ENCODE measurements at places on chromosomes 12 and 14.

GRCh38 chr12:52892207-52892852 is 12.5 kb downstream of the KRT8 start:
- DNase-seq, result no peak

DNA sequence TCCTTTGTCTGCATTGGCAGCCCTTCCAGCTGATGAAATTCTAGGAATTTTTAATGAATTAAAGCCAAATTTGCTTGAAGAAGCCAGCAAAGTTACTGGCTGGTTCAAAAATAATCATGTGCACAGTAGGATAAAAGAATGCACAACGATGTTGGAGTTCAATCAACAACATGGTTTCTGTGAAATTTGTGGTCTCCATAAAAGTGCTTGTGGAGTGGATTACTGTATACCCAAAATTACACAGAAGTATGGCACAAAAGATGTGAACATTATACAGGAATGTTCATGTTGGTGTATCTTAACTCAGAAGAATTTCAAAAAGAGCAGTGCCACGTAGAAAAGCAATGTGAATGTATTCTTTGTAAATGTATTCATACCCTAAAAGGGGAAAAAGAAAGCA is 105.0 kb upstream of the METAP2 start:
- DNase-seq, result no peak

- no peak for DNase-seq
Observed at GRCh38 chr12:49928471-49928870, 22.1 kb upstream of the AQP2 start.

DNA sequence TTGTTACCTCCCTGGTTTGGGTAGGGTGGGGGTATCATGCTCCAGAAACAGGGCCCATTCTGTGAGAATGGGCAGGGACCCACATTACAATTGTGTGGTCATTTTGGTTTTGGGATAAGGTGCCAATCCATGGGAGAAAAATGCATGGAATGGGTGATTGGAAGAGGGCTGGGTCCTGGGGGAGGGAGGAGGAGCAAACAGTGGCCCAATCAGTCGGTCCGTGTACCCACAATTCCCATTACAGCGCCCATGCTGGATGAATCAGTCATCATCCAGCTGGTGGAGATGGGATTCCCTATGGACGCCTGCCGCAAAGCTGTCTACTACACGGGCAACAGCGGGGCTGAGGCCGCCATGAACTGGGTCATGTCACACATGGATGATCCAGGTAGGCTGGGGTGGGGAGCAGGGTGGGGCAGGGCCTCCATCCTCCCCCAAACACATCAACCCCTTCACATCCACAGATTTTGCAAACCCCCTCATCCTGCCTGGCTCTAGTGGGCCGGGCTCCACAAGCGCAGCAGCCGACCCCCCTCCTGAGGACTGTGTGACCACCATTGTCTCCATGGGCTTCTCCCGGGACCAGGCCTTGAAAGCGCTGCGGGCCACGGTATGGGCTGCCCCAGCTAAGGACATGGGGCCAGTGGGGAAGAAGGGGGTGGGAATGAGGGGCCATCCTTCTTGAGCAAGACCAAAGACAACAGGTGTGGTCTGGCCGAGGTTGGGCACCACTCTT is 3.6 kb upstream of the TPI1 start:
- DNase-seq, result no peak

DNA sequence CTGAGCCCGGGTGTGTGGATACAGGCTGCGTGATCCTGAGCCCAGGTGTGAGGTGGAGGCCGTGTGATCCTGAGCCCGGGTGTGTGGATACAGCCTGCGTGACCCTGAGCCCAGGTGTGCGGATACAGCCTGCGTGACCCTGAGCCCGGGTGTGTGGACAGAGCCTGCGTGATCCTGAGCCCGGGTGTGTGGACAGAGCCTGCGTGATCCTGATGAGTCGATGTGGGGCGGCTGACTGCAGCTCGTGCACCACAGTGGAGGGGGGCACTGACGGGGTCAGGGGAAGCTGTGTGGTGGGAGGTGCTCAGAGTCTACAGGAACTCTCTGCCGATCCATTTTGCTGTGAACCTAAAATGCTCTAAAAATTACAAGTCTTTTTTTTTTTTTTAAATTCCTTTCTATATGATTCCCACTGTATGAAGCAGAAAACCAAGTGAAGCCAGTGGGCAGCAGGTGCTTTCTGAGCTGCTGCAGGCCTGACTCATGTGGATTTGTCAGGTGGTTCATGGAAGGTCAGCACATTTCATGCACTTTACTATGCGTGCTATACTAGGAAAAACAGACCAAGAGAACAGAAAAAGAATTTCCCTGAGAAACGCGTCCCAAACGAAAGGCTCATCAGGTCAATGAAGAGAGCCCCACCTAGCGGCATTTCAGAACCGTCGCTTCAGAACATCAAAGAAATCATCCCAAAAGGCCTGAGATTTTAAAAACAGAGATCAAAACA is 19.3 kb downstream of the BRF1 start:
- DNase-seq, result no peak

DNA sequence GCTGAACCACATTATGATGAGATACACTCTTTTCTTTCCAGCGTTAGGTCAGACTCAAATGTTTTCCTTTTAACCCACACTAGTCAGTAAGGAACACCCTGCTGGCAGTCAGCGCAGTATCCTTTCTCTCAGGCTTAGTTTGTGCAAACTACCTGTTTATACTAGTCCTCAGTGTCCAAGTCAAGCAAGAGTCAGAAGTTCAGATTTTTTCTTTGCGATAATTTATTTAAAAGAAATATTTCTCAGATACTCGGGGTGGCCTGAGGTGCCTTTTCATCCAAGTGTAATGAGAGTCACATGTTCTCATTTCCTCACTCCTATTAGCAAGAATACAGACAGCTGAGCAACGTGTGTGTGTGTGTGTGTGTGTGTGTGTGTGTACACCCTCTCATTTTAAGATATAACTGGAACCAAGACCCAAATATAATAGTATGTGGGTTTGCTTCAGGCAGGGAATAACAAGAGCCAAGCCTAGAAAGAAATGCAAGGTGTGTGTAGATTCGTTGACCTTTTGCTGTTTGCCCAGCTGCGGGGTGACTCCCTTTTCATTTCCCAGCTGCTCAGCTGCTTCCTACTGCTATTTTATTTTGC is 182.7 kb downstream of the KICS2 start:
- DNase-seq, result no peak

GRCh38 chr12:79250186-79250585 is 385.6 kb downstream of the SYT1 start:
- DNase-seq, result no peak

DNA sequence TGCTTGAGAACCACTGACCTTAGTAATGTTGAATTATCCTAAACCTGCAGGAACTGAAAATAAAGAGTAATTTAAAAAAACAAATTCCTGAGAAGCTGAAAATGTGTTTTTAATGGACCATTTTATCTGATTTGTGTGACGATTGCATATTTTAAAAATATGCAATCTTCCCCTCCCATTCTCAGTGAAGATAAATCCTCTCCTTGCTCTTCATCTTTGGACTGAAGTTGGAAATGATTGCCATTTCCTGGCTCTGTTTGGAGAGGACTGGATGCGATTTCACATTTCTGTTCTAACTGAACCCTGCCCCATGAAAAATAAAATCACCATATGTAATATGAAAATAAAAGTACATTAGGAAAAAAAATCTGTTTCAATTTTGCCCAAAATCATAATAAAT is 216.3 kb downstream of the SLC6A15 start:
- DNase-seq, result no peak

DNA sequence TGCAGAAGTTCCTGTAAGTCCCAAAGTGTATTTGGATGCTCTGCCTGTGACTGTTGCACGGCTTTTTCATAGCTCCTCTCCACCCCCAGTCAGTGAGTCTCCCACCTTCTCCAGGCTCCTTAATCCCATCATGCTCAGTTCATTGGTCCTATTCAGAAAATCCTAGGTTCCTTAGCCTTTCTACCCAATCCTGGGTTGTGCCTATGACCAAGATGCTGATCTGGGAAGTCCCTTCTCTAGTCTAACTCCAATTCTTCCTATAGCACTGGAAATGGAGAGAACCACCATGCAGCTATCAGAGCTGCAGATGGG is 7.7 kb downstream of the CISTR start:
- no peak for DNase-seq

- DNase-seq, result no peak
Observed at GRCh38 chr14:24411443-24412389, 12.9 kb downstream of the NYNRIN start.

DNA sequence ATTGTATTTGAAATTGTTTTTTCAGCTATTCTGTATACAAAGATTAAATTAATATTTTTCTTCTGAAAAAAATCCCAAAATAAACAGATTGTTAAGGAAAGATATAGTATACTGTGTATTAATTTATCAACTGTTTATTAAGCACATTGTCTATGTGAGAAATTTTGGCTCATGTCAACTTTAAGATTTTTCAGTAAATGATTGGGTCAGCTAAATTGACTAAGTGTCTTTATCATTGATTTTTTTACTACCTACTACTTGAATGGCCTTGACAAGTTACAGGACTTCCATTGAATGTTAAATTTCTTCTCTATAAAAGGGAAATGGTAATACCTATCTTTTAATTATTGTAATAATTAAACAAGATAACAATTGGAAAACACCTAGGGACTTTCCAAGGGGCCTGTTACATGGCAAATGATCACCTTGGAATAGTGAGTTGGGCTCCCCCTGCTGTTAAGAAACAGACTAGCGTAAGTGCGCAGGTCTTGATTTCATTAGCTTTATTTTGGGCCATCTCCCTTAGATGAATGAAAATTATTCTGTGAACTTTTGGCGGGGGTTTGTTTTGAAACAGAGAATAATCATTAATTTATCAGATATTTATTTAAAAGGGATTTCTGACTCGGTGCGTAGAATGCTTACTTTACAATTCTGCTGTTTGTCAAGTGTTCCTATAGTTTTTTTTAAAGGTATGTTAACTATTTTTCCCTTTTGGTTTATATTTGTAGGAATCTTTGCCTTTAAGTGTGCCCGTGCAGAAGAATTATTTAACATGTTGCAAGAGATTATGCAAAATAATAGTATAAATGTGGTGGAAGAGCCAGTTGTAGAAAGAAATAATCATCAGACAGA is 14.5 kb upstream of the CCT2 start:
- DNase-seq, result no peak

DNA sequence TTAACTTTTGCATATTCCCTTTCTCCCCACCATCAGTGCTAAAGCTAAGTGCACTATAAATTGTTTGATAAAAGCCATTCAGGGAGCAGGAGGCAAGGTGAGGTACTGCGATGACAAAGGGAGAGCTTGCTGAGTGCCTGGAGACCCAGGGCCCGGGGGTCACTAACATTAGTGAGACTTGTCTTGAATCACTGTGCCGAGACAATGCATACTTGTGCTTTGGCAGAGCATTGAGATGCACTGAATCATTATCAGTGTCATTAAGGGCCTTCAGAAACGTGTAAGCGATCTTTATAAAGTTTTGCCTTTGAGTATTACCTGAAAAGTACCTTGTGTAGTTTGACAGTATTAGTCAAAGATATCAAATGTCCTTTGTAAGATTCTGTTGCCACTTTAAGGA is 447.5 kb downstream of the PCNX1 start:
- no peak for DNase-seq

DNA sequence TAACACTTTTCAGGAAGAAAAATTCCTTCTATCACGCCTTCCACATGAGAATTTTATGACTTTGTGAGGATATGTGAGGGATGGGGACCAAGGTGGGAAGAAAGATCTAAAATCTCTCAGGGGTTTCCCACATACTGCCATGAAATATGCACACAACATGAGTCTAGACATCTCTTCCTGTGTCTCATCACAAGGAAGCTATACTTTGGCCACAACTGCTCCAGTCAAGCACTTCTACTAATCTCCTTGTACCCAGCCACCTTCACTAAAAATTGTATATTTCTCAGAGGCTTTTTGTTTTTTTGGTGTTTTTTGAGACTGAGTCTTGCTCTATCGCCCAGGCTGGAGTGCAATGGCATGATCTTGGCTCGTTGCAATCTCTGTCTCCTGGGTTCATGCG is 3.2 kb downstream of the OSBPL8 start:
- no peak for DNase-seq

- DNase-seq, result no peak
Observed at GRCh38 chr12:121996050-121996944, 25.4 kb upstream of the BCL7A start.

- no peak for DNase-seq
Observed at GRCh38 chr12:12349711-12350665, at the start of gene MANSC1. Gene MANSC1 (minus strand): TSS chr12:12350242. CDS start chr12:12343314, 6,928 bp downstream.

DNA sequence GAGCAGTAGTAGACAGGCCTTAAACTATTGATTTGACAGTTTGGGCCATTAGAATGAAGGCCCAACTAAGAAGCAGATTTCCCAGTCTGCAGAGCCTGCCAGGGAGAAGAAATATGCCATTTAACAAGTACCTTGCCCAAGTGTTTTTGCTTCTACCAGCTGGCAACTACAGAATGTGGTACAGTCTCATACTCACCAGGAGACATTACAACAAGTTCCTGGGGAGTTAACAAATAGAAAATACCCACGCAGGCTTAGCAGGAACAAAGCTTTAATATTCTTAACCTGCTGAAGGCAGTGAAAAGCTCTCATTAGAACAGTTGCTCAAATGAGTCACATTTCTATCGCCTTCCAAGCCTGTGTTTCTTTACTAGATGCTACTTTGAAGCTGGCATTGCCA is 241.0 kb downstream of the TMEM117 start:
- no peak for DNase-seq

- no peak for DNase-seq
Observed at GRCh38 chr12:10372559-10372958, 17.3 kb downstream of the KLRK1 start.

- no peak for DNase-seq
Observed at GRCh38 chr14:73722581-73722980, 8.4 kb upstream of the PNMA1 start.

DNA sequence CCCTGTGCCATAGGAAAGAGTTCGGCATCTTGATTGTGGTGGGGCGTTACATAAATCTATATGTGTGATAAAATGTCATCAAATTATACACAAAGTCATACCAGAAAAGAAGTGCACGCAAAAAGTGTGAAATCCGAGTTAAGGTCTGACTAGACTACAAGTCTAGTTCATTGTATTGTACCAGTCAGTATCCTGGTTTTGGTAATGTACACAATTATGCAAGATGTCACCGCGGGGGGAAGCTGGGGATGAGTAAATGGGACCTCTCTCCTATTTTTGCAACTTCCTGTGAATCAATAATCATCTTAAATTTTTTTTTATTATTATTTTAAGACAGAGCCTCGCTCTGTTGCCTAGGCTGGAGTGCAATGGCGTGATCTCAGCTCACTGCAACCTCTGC is 43.2 kb upstream of the BCL11B start:
- DNase-seq, result no peak

GRCh38 chr12:94819011-94819410 is 168.7 kb upstream of the TMCC3 start:
- no peak for DNase-seq

Measured in esophagus squamous epithelium (tissue), 5 donors.